ENCODE measurements at places on chromosomes 2 and 18. TPM values are rescaled to one million over a fixed set of nuclear protein-coding genes. Genes with fewer than 3 reads are reported as not detected.

The TNS1 gene
- 78.6 TPM for polyA plus RNA-seq

The NPAS2 gene
- 4.5 TPM for polyA plus RNA-seq

The LOXHD1 gene
- polyA plus RNA-seq: not detected

The SPATA3 gene
- not detected for polyA plus RNA-seq

The RGPD4 gene
- 0.04 TPM for polyA plus RNA-seq

The CHN1 gene
- 130 TPM for polyA plus RNA-seq

The MOGAT1 gene
- polyA plus RNA-seq: not detected

The OR6B3 gene
- not detected for polyA plus RNA-seq

The NCK2 gene
- 5.7 TPM for polyA plus RNA-seq

The EVX2 gene
- polyA plus RNA-seq: not detected
